ENCODE measurements at places on chromosomes 12 and 14.
A peak's percentile ranks its signal among the peaks of the same experiment; 100 is the strongest.

GRCh38 chr12:8664228-8664913, 1.7 kb upstream of the MFAP5 start:
- DNase-seq, result peak; percentile 64

- DNase-seq, result no peak
These were observed 304.1 kb downstream of the SNAPC1 start for GRCh38 chr14:62066304-62066703.

- no peak for DNase-seq
These were observed 707.3 kb upstream of the FOXG1 start for GRCh38 chr14:28059254-28059653.

DNA sequence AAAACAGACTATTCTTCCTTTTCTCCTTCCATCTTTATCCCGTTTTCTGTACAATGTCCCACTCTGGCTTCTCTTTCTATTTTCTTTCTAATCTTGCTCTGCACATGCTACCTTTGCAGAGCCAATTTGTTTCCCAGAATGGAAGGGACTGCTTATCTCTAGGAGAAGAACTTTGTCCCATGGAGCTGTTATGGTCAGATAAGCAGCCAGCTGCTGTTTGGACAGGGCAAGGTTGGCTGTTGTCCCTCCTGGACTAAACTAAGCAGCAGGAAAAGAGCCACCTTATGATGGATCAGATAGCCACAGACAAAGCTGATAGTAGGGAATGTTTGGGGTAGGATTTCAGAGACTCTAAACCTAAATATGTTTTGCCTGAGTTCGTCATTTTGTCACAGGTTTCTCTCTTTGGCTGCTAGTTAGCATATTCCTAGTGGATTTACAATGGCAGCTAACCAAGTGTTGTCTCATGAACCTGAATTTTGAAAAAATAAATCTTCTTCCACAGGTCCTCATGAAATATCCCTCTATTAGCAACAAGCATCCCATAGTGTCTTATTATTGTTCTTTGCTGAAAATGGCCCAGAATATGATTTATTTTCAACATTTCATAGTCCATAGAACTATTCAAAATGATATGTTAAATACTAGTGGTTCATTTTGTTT, 262.8 kb downstream of the SLC16A7 start:
- no peak for DNase-seq

- peak; percentile 71 for DNase-seq
These were observed 90.7 kb downstream of the PPFIA2 start for GRCh38 chr12:81668475-81668874.

DNA sequence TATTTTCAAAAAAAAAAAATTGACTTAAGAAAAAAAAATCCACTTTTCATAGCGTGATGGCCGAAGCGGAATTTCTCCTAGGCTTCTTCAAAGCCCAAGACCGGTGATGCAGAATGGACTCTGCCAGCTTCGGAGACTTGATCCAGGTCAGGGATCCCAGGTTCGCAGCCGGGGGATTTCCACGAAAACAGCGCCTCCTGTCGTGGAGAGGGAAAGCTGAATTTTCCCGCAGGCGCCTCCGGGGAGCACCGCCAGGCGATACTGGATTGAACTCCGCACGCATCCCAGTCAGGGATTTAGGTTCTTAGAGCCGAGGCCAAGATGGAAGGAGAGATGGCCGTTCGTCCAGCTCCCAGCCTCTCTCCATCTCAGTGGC, 2.1 kb downstream of the TTC6 start:
- DNase-seq, result no peak

DNA sequence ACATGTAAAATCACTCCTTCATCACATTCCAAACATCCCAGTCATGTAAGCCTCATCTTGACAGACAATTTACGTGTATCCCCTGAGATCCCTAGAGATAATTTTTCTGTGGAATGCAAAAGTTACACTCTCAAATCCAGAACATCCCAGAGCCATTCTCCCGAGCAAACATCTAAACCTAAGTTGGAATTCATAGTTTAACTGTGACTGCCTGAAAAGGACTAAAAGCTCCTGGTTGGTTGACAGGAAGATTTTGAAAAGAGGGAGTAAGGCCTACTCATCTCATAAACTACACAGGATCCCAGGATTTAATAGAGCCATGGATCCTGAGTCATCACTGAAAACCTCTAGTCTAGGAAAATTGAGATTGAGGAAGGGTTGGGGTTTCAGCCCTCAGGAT, 123.6 kb downstream of the SCN8A start:
- DNase-seq, result no peak

All from MG63 (cell line).